ENCODE measurements at places on chromosomes 7 and 10.
A peak's percentile ranks its signal among the peaks of the same experiment; 100 is the strongest.

- DNase-seq: no peak
These were observed 19.1 kb downstream of the DNAJB12 start for GRCh38 chr10:72335394-72336258.

- no peak for DNase-seq
These were observed 39.2 kb downstream of the ELMO1 start for GRCh38 chr7:37409461-37409860.

DNA sequence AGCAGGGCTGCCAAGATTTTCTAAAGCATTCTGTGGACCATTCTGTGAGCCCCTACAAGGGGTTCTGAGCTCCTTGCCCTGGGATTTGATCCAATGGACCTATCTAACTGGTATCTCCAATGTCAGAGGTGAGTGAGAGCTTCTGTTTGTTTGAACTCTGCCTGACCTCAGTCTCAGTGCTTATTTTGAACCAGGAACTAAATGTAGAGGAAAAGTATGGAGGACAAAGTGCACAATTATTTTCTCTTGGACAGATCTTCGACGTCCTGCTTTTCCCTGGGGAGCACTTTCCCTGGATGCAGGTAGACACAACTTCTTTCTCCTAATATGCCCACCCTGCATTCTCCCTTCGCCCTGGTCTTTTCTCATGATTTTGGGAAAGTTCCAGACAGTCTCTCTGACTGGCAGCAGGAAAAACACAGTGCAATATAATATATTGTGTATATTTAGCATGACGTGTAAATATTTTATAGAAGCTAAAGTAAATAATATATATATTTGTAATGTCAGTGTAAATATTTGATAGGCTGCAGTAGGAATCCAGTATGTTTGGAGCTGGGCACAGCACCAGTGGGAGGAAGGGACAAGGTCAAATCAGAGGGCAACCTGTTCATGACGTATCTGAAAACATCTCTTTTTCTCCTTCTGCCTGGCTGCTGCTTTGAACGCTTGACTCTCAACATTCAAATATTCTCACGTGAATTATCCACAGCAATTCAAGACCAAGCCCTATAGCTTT lies 184.0 kb upstream of the LYZL1 start:
- DNase-seq: no peak

DNA sequence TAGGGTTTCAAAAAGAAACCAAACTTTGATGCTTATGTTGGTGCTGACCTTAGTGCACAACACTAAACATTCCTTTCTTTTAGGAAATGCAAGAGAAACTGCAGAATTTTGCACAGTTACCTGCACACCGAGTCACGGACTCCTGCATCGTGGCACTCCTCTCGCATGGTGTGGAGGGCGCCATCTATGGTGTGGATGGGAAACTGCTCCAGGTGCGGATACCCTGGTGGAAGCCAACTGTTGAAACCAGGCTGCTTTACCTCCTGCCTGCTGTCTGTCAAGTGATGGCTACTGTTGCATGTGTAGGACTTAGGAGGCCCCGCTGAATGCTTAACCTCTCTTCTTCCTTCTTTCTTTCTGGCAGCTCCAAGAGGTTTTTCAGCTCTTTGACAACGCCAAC lies 11.7 kb downstream of the CASP2 start:
- DNase-seq: no peak

GRCh38 chr7:151251328-151251688 lies 2.8 kb upstream of the SMARCD3 start:
- no peak for DNase-seq

DNA sequence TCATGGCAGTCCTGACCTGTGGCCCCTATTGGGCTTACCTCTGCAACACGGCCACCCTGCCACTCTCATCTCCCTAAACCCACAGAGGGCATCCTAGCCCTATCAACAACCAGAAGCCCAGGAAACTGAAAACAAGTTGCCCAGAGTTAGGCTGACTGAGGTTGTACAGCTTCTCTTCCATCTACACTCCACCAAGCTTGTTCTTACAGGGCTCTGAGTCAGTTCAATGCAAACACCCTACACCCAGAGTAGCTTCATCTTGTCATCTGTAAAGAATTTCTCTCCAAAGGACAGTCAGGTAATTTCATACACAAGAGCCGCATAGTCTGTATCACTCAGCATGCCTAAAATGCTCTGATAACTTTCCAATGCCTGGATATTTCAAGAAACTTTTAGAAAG lies 175.4 kb downstream of the ARID5B start:
- peak; percentile 50 for DNase-seq

GRCh38 chr10:111824128-111824527 lies 359.4 kb downstream of the GPAM start:
- DNase-seq: no peak

DNA sequence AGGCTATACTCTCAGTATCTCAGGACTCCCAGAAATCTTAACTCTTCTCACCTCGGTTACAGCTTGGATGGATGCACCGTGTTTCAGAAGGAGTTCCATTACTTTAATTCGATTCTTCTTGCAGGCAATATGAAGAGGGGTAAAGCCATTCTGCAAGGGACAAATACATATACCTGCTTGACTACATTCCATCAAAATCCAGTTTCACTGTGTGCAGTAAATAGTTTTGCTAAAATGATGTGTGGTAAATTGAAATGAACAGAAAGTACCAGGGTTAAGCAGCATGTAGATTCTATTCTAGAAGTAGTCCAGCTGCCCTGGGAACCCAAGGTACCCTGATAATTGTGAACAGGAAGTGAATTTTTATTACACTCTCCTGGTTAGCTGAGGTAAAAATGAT lies 183.9 kb downstream of the ANK3 start:
- no peak for DNase-seq

DNA sequence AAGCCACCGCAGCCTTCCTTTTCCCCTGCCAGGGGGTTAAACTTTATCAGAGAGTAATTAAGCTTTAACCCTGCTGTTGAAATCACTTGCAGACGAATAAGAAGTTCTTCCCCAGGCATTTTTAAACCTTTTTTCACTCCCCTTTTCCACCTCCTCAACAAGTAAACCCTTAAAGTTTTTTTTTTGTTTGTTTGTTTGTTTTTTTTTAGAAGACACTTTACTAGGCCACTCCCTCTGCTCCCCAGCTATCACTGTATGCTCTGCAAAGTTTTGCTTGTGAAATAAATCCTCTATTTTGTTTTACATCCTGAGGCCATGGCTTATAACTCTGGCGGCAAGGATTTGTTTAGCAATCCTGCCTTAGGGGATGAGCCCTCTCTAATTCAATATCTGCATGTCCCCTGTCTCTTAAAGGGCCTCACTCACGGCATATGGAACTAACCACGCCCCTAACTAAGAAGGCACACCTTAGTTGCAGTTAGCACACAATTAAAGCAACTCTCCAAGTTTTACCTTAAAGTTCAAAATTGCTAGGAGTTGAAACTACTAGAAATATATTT lies 1354.7 kb upstream of the LRRTM3 start:
- DNase-seq: no peak

GRCh38 chr10:3127921-3128320 lies 44.7 kb downstream of the PITRM1 start:
- DNase-seq: no peak

- DNase-seq: no peak
These were observed 154.6 kb upstream of the GDF10 start for GRCh38 chr10:47145290-47145934.

DNA sequence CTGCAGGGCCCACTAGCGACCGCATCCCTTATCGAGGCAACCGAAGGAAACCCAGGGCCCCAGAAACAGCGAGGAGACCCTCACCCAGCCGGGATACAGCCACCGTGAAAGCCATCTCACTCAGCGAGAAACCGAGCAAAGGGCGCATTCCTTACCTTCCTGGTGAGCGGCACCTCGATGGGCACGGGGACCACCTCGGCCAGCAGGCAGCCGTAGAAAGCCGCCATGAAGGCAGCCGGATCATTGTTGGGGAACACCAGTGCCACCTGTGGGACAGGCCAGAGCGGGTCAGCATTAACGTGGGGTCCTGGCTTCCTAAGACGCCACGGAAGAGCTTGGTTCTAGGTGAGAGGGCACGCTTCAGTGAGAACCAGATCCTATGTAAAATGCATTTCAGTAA lies 263.7 kb downstream of the ZMYND11 start:
- no peak for DNase-seq

DNA sequence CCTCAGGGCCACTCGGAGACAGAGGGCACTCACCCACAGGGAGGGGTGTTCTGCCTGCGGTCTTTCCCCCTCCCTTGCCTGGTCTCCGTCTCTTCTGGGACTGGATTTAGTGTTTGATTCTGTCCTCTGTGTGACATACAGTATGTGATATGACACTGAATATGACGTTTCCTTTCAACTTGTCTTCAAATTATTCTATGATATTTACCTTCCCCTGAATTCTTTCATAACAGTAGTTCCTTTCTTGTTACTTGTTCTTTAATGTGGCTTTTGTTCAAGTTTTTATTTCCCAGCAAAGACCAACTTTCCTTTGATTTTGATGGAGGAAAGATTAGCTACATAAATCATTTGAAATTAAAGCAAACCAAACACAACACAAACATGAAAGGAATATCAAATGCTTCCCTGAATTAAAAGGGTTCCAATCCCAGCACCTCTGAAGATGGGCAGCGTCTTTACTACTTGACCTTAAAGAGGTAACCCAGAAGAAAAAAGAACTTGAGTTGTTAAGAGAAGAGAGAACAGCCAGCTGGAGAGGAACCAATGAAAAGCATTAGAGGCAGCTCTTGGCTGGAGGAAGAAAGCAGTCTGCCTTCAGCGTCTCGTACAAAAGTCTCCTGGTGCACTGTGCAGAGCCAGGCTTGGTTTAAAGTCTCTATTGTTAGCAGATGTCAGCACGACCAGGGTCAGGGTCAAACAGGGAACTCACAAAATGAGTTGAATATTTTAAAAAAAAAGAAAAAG lies 18.3 kb upstream of the RHEB start:
- no peak for DNase-seq

- no peak for DNase-seq
These were observed 218.5 kb upstream of the TMEM196 start for GRCh38 chr7:19991936-19992335.

GRCh38 chr10:5765617-5766016 lies 47.6 kb downstream of the GDI2 start:
- no peak for DNase-seq

GRCh38 chr10:50622706-50623662 lies 772 bp downstream of the SGMS1 start:
- DNase-seq: no peak

GRCh38 chr10:119268871-119269506 lies 61.6 kb downstream of the GRK5 start:
- DNase-seq: no peak

GRCh38 chr10:117653170-117653515 lies 110.6 kb downstream of the EMX2 start:
- DNase-seq: peak; percentile 93

DNA sequence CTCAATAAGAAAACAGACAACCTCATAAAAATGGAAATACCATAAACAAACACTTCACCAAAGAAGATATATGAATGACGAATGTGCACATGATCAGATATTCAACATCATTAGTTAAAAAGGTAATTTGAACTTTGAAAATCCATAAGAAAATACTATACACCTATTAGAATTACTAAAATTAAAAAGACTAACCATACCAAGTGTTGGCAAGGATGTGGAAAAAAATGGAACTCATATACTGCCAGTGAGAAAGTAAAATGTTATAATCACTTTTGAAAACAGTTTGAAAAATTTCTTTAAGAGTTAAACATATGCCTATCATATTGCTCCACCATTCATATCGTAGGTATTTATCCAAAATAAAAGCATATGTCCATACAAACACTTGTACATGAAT lies 37.1 kb downstream of the EBLN1 start:
- no peak for DNase-seq

DNA sequence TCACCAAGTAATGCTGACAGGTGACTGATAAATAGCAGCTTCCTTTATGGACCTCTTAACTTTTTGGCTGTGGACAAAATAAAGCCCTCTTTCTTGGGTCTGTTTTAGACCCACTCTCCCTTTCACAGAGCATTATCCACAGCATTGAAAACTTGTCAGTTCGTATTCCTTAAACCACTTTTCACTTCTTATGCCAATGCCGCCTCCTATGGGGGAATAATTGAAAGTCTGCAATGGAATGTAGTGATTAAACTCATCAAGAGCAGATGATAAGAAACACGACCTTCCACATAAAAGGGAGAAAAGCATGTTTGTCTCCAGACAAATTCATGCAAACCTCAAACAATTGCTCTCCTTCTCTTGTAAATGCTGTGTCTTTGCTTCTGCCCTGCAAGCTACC lies 153.4 kb downstream of the SORCS1 start:
- DNase-seq: no peak

DNA sequence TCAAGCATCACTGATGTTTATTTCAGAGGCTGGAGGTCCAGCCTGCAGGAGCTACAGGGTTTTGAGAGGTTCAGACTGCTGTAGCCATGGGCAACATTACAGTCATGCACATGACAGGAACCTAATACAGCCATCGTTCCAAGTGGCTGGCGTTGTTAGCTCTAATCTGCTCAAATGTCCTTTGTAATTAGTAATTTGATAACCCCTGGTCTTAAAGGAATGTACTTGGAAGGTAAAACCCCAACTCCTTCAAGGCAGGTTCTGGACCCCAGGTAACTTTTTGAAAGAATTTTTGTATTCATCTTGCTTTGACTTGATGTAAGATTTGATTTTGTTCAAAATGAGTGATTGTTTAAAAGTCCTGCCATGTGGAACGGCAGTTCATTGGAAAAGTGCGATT lies 34.7 kb upstream of the FOXI2 start:
- no peak for DNase-seq

GRCh38 chr10:117366741-117367140 lies 8.5 kb downstream of the PDZD8 start:
- no peak for DNase-seq

- no peak for DNase-seq
These were observed 76.2 kb upstream of the ICA1 start for GRCh38 chr7:8338206-8338605.

GRCh38 chr7:115973406-115973805 lies 57.2 kb downstream of the TFEC start:
- no peak for DNase-seq

DNA sequence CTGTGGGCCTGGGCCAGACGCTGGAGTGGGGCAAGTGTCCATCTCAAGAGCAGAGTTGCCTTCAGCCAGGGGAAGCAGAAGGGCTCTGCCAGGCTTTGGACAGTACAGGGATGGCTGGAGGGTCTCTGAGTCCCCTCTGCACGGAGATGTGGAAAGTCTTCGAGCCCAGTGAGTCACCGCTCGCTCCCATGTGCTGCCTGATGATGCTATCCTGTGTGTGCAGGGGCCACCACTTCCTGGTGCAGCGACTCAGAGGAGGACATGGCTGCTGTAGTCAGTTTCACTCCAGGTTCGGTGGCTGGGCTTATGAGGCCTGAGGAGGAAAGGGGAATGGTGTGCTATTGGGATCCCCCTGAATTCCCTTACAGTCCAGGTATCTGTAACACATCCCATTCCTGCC lies 6.0 kb downstream of the ADCYAP1R1 start:
- DNase-seq: peak; percentile 7

DNA sequence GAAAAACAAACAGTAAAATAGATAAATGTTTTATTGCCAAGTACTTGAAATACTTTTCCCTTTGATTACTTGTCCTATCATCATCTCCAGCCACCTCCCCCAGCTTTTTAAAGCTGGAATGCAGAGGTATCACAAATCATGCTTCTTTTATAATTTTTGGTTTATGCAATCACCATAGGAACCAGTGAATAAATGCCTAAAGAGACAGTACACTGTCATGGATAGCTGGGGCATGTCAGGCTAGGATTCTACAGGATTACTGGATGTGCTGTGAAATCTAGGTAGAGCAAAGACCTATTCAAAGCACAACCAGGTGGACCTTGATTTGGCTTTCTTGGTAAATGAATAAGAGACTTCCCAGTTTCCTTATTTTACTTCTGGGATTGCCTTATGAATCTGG lies 158.6 kb downstream of the ELAPOR2 start:
- DNase-seq: no peak
